Endodermal cell (in vitro differentiated cells): ENCODE measurements at places on chromosomes 4 and X. TPM values are rescaled to one million over a fixed set of nuclear protein-coding genes. Genes with fewer than 3 reads are reported as not detected.

DNA sequence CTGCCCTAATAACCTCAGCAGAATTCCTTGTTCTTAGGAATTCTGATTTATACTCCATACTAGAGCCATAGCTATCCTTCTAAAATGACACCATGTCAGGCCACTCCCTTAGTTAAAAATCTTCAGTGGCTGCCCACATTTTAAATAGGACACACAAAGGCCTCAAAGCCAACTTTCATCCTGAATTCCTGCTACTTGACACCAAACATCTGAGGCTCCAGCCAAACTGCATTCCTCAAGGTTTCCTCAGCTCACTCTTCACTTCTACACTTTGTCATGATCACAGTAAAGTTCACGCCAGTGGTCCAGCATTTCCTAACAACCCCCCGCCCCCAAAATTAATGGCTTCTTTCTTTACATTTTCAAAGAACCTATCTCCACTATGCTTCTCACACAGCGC is 124.3 kb downstream of the ADGRA3 start:
- DNase-seq = peak; percentile 50
- peaks cover 39% of the 10 kb centered on the region for H3K36me3 ChIP-seq
- no peaks in the 10 kb centered on the region for H3K4me1 ChIP-seq

DNA sequence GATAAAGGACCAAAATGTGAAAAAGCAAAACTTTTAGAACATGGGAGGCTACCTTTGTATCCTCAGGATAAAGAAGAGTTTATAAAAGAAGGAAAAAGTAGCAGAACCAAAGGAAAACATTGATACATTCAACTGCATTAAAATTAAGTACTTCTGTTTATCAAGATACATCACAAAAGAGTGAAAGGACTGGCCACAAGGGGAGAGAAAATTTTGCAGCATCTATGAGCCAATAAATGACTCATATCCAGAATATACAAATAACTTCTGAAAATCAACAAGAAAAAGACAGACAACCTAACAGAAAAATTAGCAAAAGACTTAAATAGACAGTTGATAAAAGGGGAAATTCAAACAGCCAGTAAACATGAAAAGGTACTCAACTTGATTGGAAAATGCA is 177.1 kb downstream of the RBMX2 start:
- H3K4me1 ChIP-seq = no peaks in the 10 kb centered on the region
- no peak for DNase-seq
- H3K36me3 ChIP-seq = no peaks in the 10 kb centered on the region
- no peak overlapping the region for H3K4me3 ChIP-seq

- no peaks in the 10 kb centered on the region for H3K36me3 ChIP-seq
- DNase-seq = no peak
- no peaks in the 10 kb centered on the region for H3K27me3 ChIP-seq
- peaks cover 15% of the 10 kb centered on the region for H3K4me1 ChIP-seq
- H3K4me3 ChIP-seq = no peak overlapping the region
- no peak overlapping the region for H3K27ac ChIP-seq
These were observed 412.7 kb upstream of the TENM3 start for GRCh38 chr4:181830404-181831035.

DNA sequence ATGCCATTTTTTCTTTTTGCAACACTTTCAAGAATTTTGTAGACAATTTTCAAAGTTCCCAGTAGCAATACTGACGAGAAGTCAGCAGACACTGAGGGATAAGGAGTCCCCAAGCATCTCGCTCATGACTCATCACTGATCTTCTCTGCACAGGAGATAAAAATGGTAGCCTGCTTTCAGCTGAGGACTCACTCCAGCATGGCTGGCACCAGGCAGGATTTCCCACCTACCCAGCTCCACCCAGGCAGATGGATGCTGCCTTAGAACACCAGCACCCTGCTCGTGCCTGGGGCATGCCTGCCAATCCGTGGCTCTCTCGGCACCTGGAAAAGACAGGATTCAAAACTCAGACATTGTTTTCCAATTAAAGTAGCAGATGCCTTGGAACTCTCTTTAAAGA is 24.9 kb downstream of the JAKMIP1 start:
- H3K4me1 ChIP-seq = peaks cover 6% of the 10 kb centered on the region
- no peaks in the 10 kb centered on the region for H3K27me3 ChIP-seq
- peaks cover 25% of the 10 kb centered on the region for H3K36me3 ChIP-seq
- DNase-seq = no peak
- H3K4me3 ChIP-seq = no peak overlapping the region
- H3K27ac ChIP-seq = no peak overlapping the region

- H3K36me3 ChIP-seq = no peaks in the 10 kb centered on the region
- peaks cover under 1% of the 10 kb centered on the region for H3K4me1 ChIP-seq
- H3K27me3 ChIP-seq = no peaks in the 10 kb centered on the region
- no peak overlapping the region for H3K27ac ChIP-seq
- DNase-seq = no peak
These were observed 62.4 kb downstream of the LIMCH1 start for GRCh38 chr4:41600243-41600912.

- no peak for DNase-seq
- no peaks in the 10 kb centered on the region for H3K27me3 ChIP-seq
- H3K36me3 ChIP-seq = no peaks in the 10 kb centered on the region
- H3K4me3 ChIP-seq = no peak overlapping the region
- H3K4me1 ChIP-seq = no peaks in the 10 kb centered on the region
These were observed 320.3 kb downstream of the STK32B start for GRCh38 chr4:5371415-5372190.

- no peak for DNase-seq
- H3K4me3 ChIP-seq = no peak overlapping the region
- H3K27me3 ChIP-seq = no peaks in the 10 kb centered on the region
These were observed 18.7 kb downstream of the PIGG start for GRCh38 chr4:517806-518070.

DNA sequence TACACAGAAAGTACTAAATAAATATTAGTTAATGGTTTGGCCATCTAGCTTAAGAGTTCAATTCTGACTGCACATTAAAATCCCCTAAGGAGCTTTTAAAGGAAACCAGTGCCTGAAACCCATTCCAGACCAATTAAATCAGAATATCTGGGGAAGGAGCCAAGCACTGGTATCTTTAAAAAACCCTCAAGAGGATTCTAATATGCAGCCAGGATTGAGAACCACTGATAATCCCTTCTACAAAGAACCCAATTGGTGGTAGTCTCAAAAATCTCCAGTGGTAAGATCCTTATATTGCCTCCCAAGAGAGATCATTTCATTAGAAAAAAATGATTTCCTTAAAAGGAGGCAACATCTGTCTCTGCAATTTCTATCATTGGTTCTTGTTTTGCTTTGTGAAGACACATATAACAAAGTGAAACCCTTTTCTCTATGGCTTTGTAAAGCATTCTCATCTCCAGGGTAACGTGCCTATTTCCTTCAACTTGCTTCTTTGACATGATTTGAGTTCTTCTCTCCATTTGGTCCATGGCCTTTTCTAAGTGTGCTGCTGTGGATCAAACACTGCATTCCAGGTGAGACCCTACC is 3.5 kb downstream of the GPR34 start:
- H3K27me3 ChIP-seq = no peaks in the 10 kb centered on the region
- H3K4me1 ChIP-seq = no peaks in the 10 kb centered on the region
- H3K36me3 ChIP-seq = peaks cover 3% of the 10 kb centered on the region
- no peak overlapping the region for H3K4me3 ChIP-seq
- H3K27ac ChIP-seq = no peak overlapping the region
- no peak for DNase-seq

GRCh38 chrX:108235986-108236385 is 144.4 kb downstream of the ATG4A start:
- no peaks in the 10 kb centered on the region for H3K36me3 ChIP-seq
- DNase-seq = no peak
- H3K4me3 ChIP-seq = no peak overlapping the region
- H3K27ac ChIP-seq = no peak overlapping the region
- no peaks in the 10 kb centered on the region for H3K4me1 ChIP-seq

GRCh38 chr4:87144356-87144755 is 76.1 kb downstream of the KLHL8 start:
- H3K36me3 ChIP-seq = peaks cover 56% of the 10 kb centered on the region
- H3K4me3 ChIP-seq = no peak overlapping the region
- no peaks in the 10 kb centered on the region for H3K27me3 ChIP-seq
- no peak for DNase-seq
- no peaks in the 10 kb centered on the region for H3K4me1 ChIP-seq

GRCh38 chrX:41350976-41351569 is 17.1 kb downstream of the DDX3X start:
- H3K4me1 ChIP-seq = no peaks in the 10 kb centered on the region
- peaks cover 41% of the 10 kb centered on the region for H3K36me3 ChIP-seq
- no peak overlapping the region for H3K27ac ChIP-seq
- H3K27me3 ChIP-seq = no peaks in the 10 kb centered on the region

- peaks cover 7% of the 10 kb centered on the region for H3K27me3 ChIP-seq
- no peaks in the 10 kb centered on the region for H3K4me1 ChIP-seq
- H3K4me3 ChIP-seq = no peak overlapping the region
- no peak overlapping the region for H3K27ac ChIP-seq
These were observed 291.0 kb upstream of the HAND2 start for GRCh38 chr4:173821036-173821435.

- H3K4me1 ChIP-seq = no peaks in the 10 kb centered on the region
- H3K36me3 ChIP-seq = no peaks in the 10 kb centered on the region
- H3K4me3 ChIP-seq = no peak overlapping the region
- H3K27ac ChIP-seq = no peak overlapping the region
These were observed 1278.6 kb downstream of the PCDH7 start for GRCh38 chr4:31998807-31999206.

DNA sequence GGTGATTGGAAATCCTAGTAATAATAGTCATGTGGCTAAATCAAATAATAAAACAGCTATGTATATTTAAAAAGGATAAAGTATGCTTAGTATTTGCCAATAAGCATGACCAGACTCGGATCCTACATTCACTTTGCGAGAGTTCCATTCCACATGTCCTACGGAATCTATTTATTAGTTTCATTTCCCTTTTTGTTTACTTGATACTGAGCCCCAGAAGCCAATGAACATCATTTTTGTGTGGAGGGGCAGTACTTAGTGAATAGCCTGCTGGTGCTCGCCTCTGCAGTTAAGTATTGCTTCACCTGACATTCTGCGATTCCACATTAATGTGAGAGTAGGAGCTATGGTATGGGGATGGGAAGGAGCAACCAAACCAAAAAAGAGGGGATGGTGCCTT is 58.5 kb upstream of the NAP1L5 start:
- H3K27me3 ChIP-seq = no peaks in the 10 kb centered on the region
- H3K4me1 ChIP-seq = peaks cover 13% of the 10 kb centered on the region
- no peak for DNase-seq
- H3K4me3 ChIP-seq = no peak overlapping the region
- no peaks in the 10 kb centered on the region for H3K36me3 ChIP-seq

DNA sequence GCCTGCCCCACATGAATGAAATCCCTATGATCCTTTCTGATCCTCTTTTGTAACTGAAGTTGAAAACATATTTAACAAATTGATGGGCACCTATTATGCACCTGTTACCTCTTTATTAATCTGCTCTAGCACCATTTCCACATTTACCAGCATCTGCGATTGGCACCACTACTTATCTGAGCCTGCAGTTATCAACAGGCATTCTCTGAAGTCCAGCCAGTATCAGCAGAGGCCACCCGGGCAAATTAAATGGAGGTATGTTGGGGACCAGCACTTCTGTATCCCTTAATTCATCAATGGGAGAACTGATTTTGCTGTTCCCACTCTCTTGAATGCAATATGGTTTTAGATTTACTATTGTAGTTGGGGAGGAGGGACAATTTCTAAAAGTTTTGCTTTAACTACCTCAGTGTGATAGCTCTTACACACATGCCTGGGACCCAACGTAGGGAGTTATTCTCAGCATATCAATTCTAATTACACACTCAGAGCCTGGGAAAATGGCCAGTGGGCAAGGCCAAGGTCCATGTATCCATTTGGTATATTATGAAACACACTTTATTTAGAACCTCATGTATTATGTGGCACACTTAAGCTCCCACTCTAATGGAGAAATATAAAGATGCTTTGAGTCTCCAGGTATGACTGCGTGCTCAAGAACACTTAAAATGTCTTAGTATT is 1927.1 kb upstream of the PCDH7 start:
- DNase-seq = no peak
- H3K27me3 ChIP-seq = no peaks in the 10 kb centered on the region
- H3K4me1 ChIP-seq = no peaks in the 10 kb centered on the region
- no peak overlapping the region for H3K27ac ChIP-seq
- H3K36me3 ChIP-seq = no peaks in the 10 kb centered on the region

Gene UGT8
- 4.4 and 4.8 TPM in 2 replicates for total RNA-seq

Gene SNCA
- total RNA-seq = 7.3 to 15.3 TPM (median 13.5 TPM) in 3 replicates

Gene EDA2R
- 1.2 to 1.6 TPM (median 1.4 TPM) in 3 replicates for total RNA-seq

Gene SSX4
- 0.63 to 1.6 TPM (median 1.00 TPM) in 3 replicates for total RNA-seq

Gene GABRA4
- 0.37 and 0.68 TPM in 2 replicates for total RNA-seq
